ENCODE measurements at places on chromosomes 16 and 17.
A peak's percentile ranks its signal among the peaks of the same experiment; 100 is the strongest.

DNA sequence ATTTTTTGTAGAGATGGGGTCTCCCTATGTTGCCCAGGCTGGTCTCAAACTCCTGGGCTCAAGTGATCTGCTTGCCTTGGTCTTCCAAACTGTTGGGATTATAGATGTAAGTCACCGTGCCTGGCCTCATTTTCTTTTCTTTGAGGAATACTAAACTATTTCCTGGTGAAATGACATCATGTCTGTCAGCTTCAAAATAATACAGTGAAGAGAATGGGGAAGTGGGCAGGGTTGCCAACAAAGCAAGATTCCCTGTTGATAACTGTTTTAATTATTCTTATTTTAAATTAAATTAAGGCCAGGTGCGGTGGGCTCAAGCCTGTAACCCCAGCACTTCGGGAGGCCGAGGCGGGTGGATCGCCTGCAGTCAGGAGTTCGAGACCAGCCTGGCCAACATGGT lies 21.1 kb downstream of the PIPOX start:
- DNase-seq: no peak

DNA sequence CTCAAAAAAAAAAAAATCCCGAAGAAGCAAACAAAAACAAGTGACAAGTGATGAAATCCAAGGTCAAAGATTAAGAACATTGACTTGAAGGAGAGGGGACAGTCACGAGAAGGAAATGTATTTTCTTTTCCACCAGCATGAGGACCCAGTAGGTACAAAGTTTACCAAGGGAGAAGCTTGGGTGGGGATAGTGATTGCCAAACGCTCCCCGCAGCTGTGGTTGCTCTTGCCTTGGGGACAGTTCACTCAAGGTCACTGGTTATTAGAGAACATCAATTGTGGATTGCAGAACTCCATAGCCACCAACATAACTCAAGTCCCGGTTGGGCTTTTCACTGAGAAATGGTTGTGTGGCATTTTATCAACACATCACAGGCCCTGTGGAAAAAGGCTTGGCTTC lies 27.0 kb downstream of the RSL1D1 start:
- peak; percentile 73 for DNase-seq

GRCh38 chr16:53773150-53773846 lies 69.3 kb downstream of the FTO start:
- DNase-seq: no peak

- DNase-seq: no peak
These were observed 57.9 kb upstream of the KCNJ16 start for GRCh38 chr17:70017112-70017511.

- no peak for DNase-seq
These were observed 278.9 kb upstream of the KCNJ16 start for GRCh38 chr17:69796078-69796477.

- DNase-seq: no peak
These were observed 5.5 kb downstream of the CNTNAP1 start for GRCh38 chr17:42687707-42688320.

DNA sequence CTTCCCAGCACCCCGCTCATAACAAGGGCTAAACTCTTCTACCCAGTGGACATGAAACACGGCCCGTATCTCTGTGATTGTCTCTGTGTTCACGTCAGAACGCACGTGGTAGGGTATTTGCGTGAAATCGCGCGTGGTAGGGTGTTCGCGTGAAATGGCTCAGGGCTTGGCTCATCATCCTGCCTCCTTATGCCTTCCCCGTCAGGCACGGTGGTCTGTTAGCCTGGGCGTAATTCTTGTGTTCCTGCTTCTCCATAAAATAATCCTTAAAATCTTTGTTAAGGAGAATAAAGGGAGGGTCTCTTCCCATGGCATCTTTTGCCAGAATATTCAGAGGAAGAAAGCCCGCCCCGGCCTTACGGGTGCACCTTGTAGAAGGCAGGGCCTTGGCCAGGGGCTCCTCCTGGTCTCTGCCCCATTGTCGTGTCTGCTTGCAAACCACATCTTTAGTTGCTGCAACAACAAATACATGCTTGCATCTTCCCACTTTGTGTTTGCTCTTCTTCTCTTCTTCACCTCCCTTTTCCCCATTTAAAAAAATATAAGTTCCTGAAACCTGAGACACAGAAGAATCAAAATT lies 116.7 kb upstream of the CHMP6 start:
- peak; percentile 25 for DNase-seq

GRCh38 chr17:76940295-76940694 lies 72.1 kb downstream of the MGAT5B start:
- no peak for DNase-seq

DNA sequence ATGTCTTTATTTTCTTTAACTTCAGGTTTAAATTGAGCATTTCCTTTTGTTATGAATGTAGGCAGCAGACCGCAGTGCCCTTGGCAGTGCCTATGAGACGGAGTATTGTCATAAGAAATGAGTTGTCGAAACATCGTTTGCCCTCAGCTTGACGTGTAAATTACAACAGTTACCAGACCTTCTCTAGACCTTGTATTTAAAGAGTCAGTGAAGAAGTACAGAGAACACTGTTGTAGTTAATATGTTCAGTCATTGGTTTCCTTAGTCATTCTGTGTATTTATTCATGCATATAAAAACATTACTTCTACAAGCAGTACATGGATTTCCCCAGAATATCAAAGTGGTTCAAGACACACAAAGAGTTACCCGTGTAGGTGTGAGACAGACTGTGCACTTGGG lies 19.0 kb downstream of the IRF8 start:
- no peak for DNase-seq

GRCh38 chr16:9681508-9681907 lies 500.7 kb downstream of the GRIN2A start:
- no peak for DNase-seq

- DNase-seq: no peak
These were observed 130.8 kb downstream of the TMEM132E start for GRCh38 chr17:34710226-34710625.

- no peak for DNase-seq
These were observed 227.3 kb downstream of the SNX29 start for GRCh38 chr16:12203780-12204351.

DNA sequence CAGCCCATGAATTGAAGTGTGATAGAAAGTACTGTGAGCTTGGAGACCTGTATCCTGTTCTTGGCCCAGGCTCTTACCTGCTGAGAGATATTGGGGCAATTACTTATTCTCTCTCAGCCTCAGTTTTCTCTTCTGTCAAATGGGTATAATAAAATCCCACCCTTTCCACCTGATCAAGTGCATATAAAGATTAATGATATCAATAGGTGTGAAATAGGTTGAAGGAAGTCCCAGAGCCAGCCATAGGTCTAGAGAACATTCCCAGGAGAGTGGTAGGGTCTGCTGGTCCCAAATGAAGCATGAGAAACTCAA lies 81.2 kb downstream of the GNAO1 start:
- no peak for DNase-seq

DNA sequence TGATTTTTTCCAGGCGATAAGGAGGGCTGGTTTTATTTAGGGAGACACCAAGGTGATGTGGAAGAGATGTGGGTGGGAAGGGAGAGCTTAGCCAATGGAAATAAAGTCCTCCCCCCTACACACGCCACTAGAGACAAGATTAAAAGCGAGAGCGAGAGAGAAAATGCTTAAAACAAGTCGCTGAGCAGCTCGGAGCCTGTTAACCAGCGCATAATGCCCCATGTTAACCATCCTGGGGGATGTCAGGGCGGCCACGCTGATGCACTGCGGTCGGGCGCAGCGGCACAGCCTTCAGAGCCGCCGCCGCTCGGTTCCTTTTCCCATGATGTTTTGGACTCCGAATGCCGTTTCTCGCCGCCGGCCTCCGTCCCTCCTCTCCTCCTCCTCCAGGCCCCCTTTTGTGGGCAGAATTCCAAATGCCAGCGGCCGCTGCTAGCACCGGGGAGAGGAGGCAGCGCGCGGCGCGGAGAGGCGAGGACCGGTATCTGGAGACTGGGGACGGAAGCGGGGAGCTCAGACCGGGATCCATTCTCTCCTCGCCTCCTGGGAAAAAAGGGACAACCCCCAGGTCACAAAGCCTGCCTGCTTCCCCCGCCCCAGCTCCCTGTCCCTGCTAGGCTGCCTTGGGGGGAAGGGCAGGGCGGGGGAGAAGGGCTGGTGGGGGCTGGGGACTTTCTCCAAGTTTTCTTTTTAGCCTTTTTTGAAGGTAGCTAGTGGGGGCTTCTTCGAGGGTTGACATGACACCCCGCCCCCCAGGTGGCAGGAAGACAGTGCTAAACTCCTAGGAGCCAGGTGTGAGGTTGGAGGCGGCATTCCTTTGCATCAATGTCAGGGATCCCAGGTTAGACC lies 98.1 kb upstream of the CCL2 start:
- no peak for DNase-seq

GRCh38 chr16:4320571-4321137 lies 4.8 kb downstream of the GLIS2 start:
- no peak for DNase-seq

- no peak for DNase-seq
These were observed 5.8 kb downstream of the PLEKHH3 start for GRCh38 chr17:42670789-42671657.

- DNase-seq: no peak
These were observed 5.6 kb downstream of the CPNE7 start for GRCh38 chr16:89581045-89581695.

- no peak for DNase-seq
These were observed 143.7 kb downstream of the CDH8 start for GRCh38 chr16:61892531-61892930.

DNA sequence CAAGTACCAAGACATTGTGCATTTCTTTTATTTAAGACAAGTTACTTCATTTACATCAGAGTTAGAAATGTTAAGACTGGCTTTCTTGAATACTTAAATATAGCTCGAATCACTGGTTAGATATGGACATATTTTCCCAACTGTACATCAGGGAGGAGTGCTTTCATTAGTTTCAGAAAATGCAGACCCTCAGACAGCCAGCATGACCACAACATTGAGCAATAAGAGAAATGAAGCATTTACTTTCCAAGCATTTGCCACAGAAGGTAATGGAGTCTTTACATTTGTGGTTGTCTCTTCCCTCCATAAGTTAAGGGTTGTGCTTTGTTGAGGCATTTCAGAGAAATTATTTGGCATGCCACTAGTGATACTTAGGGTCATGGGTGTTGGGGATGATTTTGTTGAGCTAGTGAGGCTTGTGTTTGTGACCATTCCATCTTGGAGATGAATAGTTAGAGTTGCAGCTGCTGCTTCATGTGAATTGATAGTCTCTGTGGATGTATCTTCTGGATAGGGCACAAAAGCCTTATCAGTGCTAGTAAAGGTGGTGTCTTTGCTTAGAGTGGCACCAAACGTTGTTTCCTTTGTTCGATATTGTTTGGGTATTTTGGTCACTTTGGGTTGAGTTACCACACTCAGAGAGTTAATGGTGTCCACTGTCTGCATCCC lies 2.1 kb downstream of the OMG start:
- no peak for DNase-seq

DNA sequence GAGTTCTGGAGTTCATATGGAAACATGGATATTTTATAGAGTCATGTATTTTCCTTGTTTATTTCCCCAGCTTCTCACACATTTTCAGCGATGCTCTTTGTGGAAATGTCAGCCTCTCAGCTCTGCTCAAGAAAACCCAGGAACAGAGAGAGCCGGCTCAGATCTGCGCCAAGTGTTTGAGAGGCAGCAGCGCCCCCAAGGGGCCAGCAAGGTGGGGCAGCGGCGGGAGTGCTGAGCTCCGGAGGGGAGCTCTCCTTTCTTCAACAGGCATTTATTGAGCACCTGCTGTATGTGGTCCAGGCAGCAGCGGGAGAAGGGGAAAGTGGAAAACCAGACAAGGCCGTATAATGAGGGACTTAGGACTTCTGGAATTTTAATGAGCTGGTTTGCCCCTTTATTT lies 421.1 kb upstream of the C16orf82 start:
- DNase-seq: no peak

- DNase-seq: no peak
These were observed 21.6 kb downstream of the LASP1 start for GRCh38 chr17:38891441-38891840.

DNA sequence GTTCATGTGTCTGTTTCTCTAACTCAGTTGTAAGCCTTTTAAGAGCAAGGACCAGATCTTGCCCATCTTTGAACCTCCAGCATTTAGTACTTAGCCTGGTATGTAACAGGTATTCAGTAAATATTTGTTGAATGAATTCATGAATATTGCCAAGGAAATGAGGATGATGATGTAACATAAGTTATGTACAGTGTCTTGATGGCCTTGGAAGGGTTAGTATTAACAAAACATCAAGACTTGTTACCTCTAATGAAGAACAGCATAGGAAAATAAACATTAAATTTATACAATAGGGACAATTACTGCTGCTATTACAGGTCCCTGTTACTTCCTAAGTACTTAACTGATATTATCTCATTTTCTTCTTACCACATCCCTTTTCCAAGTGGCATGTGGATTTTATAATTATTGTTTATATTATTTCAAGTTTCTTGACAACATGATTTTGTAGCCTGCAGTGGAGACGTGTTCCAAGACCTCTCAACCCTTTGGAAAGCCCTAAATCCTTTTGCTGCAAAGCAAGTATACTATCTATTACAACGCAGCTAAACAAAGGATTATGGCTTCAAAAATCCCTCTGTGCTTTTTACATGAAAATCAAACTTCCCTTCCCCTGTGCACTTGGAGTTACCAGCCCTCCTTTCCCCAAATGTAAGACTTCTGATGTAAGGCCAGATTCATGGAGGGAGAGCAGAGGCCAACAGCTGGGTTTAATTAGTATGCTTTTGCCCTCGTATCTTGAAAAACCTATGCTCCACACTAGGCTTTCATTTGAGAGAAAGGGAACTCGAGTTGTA lies 77.4 kb upstream of the SMIM36 start:
- no peak for DNase-seq

DNA sequence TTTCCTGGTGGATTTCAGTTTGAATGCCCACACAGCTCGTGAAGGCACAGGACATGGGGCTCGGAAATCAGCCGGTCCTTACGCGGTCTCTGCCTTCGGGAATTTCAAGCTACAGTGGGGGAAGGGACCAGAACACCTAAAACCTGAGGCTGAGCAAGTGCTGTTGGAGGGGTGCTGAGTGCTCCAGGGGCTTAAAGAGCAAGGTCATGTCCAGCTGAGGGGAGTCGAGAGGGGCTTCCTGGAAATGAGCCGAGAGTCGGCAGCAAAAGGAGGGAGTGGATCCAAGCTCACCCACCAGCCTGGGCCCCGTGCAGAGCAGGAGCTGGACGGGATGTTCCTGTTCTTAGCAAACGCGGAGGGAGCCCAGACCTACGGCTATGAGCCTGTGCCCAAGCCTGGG lies 73.2 kb upstream of the RPL38 start:
- no peak for DNase-seq

Measured in suprapubic skin (tissue), 4 donors.